CD8-positive, alpha-beta T cell (primary cell): ENCODE measurements at places on chromosomes 16 and 17.

DNA sequence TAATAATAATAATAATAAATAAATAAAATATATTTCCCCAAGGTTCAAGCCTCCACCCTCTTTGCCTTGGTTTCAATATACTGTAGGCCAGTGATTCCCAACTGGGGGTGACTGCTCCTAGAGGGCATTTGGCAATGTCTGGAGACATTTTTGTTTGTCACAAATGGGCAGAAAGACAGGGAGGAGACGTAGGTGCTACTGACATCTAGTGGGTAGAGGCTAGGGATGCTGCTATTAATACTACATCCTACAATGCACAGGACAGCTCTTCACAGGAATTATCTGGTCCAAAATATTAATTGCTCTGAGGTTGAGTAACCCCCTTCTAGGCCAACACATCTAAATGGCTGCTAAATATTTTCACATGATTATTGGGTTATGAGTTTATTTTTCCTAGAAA lies 12.8 kb upstream of the PRR14 start:
- peak; percentile 58 for DNase-seq

DNA sequence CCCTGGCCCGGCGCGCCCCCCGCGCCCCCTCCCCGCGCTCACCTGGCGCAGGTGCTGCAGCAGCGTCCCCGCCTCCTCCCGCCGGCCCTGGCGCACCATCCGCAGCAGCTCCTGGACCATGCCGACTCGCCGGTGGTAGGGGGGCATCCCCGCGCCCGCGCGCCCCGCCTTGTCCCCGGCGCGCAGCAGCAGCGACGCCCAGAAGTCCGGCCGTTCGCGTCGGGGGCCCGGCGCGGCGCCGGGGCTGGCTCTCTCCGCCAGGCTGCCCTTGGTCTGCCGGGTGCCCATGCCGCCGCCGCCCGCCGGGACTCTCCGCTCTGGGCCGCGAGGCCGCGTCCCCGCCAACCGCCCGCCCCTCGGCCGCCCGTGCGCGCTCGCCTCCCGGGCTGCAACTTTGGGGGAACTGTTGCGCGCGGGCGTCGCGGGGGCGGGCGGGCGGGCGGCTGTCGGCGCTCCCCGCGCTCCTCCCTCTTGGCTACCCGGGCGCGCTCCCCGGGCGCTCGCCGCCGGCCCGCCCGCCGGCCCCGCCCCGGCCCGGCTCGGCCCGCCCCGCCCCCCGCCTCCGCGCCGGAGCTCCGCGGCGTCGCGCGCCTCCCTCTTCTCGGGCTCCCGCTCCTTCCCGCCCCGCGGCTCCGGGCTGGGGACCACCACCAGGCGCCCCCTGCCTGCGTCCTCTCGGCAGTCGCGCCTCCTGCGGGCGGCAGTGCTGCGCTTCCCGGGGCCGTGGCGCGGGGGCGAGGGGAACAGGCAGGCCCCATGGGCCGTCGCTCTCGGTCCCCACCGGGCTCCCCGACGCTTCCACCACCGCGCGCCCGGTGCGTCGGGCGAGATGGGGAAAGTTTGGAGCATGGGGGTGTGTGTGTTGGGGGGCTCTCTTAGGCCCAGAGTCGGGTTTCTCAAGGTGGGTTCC lies at the start of gene LRRC75A:
Gene LRRC75A, minus strand, starts transcription at position 491 of the 910 bp plus-strand sequence. Its CDS starts 203 bp downstream, at position 288.
- peak; percentile 34 for DNase-seq

- no peak for DNase-seq
These were observed 512.0 kb downstream of the NPIPA7 start for GRCh38 chr16:16890964-16891363.

- no peak for DNase-seq
These were observed 54.6 kb downstream of the PRKCA start for GRCh38 chr17:66357037-66357436.

GRCh38 chr17:68452724-68453290 lies 4.5 kb downstream of the WIPI1 start:
- peak; percentile 21 for DNase-seq

- DNase-seq: no peak
These were observed 665.2 kb downstream of the TOX3 start for GRCh38 chr16:51881731-51882130.

DNA sequence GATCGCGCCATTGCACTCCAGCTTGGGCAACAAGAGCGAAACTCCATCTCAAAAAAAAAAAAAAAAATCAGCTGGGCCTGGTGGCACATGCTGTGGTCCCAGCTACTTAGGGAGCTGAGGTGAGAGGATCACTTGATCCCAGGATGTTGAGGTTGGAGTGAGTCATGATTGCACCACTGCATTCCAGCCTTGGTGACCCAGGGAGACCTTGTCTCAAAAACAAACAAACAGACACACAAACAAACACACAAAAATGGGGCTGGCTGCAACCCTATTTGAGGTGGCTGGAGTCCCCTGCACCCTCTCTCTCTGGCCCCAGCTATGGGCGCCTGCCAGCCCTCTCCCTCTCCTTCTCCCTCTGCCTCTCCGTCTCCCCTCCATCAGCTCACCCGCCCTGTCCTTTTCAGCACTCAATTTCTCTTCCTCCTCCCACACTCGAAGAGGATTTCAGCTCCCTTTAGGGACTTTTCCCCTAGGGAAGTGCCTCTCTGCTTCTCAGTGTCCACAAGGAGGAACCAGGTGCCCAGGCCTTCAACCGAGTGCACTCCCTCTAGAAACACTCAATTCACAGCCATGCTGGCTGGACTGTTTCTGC lies 17.5 kb upstream of the TFAP4 start:
- DNase-seq: no peak

DNA sequence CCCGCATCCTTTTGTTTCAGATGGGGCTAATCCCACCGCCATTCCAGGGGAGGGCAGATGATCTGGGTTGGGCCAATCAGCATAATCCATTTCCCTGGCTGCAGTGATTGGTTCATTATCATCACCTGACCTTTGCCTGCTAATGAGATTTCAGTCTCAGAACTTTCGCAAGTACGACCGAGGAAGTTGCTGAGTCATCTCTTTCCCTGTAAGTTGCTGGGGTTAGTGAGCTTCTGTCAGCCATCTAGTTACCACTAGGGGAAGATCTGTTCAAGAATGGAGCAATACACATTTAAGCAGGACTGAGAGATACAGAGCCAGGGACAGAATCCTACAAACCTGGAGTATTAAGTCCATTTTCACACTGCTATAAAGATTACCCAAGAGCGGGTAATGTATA lies 65.3 kb upstream of the NUDT7 start:
- DNase-seq: no peak

DNA sequence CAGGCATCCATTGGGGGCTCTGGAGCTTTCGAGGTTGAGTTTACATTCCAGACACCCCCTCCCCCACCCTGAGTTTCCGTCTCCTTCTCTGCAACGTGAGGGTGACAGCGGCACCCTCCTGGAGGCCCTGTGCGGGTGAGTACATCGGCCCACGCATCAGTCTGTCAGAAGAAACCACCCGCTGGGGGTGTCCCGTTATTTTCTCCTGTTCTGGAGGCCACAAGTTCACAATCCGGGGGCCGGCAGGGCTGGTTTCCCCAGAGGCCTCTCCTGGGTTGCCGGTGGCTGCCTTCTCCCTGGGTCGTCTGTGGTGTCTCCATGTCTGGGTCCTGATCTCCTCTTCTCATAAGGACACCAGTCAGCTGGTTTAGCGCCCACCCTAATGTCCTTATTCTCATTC lies 35.7 kb downstream of the GSE1 start:
- no peak for DNase-seq

DNA sequence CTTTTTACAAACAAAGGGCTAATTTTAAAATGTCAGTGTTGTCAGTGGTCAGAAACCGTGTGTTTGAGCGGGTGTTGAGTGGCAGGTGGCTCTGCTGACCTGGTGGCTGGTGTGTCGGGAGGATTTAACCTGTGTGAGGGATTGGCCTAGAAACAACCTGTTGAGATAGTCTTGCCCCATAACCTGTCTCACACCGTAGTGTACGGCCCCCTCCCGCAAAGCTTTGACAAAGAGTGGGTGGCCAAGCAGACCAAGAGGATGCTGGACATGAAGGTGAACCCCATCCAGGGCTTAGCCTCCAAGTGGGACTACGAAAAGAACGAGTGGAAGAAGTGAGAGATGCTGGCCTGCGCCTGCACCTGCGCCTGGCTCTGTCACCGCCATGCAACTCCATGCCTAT lies 7.0 kb downstream of the COX4I1 start:
- no peak for DNase-seq

- no peak for DNase-seq
These were observed 215.3 kb upstream of the SOX9 start for GRCh38 chr17:71905376-71906031.

- DNase-seq: peak; percentile 56
These were observed 12.7 kb upstream of the CD300A start for GRCh38 chr17:74453665-74454196.

DNA sequence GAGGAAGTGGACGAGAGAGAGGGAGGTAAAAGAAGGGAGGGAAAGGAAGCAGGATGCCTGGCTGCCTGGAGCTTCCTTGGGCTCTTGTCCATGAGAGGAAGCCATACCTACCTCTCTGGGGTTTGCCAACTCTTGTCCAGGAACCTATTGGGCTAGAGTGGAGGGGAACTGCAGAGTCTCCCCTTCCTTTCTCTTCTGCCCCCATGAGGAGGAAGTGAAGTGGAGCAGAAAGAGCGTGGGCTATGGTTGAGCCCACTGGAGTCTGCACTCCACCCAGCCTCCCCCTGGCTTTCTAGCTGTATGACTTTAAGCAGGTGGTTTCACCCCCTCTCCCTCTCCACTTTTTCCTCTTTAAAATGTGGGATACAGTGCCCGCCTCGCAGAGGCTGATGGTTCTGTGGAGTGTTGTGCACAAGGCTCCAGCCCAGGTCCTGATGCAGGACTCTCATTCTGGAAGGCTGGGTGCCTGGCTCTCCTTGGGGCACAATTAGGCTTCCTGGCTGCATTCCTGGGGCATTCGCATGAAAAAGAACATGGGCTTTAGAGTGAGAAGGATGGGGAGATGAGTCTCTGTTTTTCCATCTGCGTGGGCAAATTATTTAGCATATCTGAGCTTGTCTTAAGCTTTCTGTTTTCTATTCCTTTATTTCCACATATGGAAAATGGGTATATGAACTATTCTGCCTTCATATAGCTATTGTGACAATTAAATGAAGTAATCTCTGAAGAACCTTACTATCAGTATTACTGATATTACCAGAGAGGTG lies 40.7 kb downstream of the HLF start:
- no peak for DNase-seq

- DNase-seq: no peak
These were observed 6.3 kb downstream of the UBE2O start for GRCh38 chr17:76446449-76447231.

GRCh38 chr16:28192806-28193529 lies 18.8 kb downstream of the XPO6 start:
- DNase-seq: peak; percentile 62

DNA sequence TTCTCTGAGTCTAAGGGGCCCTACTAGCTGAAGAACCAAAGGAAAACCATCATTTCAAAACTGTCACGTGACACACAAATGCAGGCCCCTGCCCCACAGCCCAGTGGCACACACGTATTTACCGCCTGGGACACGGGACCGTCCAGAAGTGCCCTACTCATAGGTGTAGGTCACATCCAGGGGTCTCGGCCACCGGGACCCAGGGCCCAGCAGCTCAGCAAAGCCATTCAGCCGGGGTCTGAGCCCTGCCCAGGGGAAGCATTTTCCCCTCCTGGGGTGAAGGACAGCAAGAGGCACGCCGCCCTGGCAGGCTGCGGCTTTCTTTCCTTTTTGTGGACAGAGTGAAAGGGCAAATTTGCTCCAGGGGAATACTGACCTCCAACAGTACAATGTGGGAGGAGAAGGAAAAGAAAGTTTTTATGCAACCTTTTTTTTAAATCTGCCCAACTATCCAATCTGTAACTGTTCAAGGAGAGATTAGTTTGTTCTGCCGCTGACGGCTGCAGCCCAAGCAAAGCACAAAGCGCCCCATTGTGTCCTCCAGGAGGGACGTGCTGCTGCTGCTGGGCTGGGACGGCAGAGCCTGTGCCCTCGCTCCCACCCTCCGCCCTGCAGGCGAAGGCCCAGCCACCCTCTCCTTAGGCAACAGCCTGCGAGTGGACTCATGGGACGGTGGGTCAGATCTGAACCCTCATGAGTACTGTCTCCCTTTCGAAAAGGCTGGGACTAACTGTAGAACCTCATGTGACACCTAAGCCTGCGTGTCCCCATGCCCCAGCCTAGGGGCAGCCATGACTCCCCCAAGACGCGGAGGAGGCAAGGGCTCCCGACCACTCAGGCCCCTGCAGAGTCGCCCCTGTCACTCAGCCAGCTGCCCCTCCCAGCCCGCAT lies 21.3 kb downstream of the SLC7A5 start:
- DNase-seq: no peak

DNA sequence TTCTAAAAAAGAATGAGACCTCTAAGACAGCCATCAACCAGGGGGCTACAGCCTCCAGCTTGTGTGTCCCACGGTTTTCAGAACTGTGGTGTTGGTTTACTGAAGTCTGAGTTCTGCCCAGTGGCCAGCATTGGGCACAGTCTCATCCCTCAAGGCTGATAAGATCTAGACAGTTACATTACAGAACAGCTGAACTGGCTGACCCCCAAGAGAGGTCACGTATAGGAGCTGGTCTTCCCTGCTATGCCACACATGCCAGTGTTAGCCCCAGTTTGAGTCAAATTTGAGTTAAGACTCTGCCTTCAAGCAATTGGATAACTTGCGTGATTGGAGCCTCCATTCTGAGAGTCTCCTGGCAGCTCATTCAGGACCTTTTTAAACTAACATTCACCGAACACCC lies 14.8 kb upstream of the NUP93 start:
- DNase-seq: no peak

GRCh38 chr16:62967611-62968010 lies 931.4 kb upstream of the CDH8 start:
- DNase-seq: no peak

GRCh38 chr17:19517699-19518098 lies 16.0 kb upstream of the SLC47A1 start:
- DNase-seq: no peak

DNA sequence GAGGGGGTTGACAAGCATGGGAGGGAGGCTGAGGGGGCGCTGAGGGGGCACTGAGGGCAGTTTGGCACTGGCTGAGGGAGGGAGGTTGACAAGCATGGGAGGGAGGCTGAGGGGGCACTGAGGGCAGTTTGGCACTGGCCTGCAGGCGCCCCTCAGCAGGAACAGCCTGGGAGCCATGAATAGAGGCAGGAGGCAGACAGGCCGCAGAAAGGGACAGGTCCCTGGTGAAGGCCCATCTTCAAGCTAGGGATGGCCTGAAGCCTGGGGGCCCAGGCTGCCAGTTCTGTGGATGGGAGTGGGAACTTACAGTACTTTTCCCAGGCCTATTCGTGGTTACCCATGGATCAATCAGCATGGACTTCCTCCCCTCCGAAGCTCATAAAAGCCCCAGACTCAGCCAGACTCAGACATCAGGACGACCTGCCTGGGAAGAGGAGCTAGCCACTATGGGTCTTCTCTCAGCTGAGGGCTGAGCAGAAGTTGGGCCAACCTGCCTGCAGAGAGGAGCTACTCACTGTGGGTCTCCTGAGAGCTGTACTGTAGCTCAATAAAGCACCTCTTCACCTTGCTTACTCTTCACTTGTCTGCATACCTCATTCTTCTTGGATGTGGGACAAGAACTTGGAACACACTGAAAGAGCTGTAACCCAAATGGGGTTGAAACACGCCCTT lies 72.8 kb upstream of the BRD7 start:
- no peak for DNase-seq
